ENCODE measurements at places on chromosomes 4 and X. TPM values are rescaled to one million over a fixed set of nuclear protein-coding genes. Genes with fewer than 3 reads are reported as not detected.

The HNRNPDL gene
- total RNA-seq = 120 TPM

The DUX4 gene
- total RNA-seq = not detected

The BCAP31 gene
- 187 TPM for total RNA-seq

The DCLK2 gene
- 14.2 TPM for total RNA-seq

The TGIF2LX gene
- total RNA-seq = not detected

The EXOSC9 gene
- 13.5 TPM for total RNA-seq

The MAGEC2 gene
- not detected for total RNA-seq

The PARM1 gene
- 3.0 TPM for total RNA-seq

The NUDT10 gene
- 1.2 TPM for total RNA-seq

The SPANXA1 gene
- total RNA-seq = not detected

The RHOXF1 gene
- not detected for total RNA-seq
